ENCODE measurements at places on chromosomes 7 and 10.

- DNase-seq, result no peak
Measured at GRCh38 chr7:84187813-84188510, 6.6 kb downstream of the SEMA3A start.

DNA sequence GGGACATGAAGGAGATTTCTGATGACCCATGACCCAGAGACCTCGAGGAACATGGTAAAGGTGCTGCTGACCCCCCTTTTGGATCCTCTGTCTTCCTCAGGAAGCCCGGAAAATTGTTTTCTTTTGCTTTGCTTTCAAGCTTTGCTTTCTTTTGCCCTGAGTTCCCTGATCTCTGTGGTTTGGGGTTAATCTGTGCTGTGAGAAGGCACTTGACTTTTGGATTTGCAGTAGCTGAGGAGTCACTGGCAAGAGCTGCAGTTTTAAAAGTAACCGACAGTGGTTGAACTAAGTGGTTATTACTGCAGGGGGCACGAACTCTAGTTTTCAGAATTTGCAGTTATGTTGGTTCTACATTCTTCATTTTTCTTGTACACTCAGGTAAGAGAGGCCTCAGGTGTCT lies 53.0 kb downstream of the PDZD8 start:
- DNase-seq, result no peak

GRCh38 chr7:2872296-2872874 lies 28.3 kb upstream of the GNA12 start:
- no peak for DNase-seq

DNA sequence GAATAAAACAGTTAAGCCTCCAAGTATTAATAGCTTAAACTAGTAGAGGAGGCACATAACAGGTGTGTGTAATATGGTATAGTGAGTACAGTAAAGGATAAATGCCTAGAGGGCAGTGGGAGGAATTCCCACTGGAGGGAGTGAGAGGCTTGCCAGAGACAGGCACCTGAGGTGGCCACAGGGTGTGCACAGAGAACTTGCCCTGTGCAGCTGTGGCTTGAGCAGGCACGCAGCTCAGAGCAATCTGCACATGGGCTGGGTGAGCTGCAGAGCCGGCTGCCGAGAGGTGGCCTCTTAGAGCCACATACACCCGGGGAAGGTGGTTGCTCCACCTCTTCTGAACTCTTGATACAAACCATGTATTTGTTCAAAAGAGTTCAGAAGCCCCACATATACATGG lies 237.1 kb downstream of the COBL start:
- DNase-seq, result no peak

- no peak for DNase-seq
Measured at GRCh38 chr10:46222364-46222935, 64.3 kb upstream of the ANTXRL start.

DNA sequence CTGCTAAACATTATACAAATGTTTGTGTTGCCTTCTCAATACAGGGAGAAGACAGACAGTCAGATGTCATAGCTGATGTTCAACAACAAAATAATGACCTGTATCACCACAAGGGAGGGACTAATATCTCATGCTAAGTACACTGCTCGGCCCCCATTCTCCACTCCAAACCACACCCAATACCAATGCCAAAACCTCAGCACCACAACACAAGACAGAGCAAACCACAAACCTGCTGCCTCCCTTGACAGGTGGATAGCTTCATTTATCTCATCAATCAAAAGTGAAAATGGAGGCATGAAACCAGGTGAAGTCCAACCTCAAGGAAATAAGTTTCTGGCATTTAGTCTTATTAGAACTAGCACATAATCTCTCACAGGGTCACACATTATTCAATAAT lies 109.5 kb downstream of the PARD3 start:
- DNase-seq, result no peak

GRCh38 chr10:121708728-121709674 lies 110.8 kb upstream of the FGFR2 start:
- no peak for DNase-seq

DNA sequence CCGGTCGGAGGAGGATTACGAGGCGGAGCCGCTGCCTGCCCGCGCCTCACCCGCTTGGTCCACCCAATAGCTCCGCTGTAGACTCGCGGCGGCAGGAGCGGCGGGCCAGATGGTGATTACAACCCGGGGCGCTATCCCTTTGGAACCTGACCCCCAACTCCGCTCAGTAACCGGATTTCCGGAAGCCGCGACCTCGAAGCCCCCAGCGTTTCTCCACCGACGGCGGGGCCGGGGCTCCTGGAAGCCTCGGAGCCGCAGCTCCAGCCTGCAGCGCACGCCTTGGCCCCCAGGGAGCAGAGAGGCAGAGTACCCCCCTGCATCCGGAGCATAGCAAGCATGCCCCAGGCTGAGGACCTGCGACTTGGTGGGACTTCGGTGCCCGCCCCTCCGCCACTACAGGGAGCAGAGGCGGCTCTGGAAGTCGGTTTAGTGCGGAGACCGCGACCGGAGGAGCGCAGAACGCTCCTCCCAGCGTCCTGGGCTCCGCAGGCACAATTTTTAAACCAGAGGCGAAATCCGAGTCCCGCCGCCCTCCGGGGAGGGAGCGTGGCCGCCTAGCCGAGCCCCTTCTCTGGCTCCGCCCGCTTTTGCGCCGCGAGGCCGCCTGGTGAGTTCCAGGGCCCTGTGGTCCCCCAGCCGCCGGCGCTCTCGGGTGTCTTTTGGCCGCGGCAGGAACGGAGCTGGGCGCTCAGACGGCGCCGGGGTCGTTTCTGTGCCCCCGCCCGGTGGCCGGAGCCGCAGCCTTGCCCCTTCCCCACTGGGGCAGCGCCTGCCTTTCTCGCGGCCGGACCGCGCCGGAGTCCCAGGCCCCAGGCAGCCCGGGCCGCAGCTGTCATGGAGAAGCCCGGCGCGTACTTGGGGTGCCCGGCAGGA lies 28.2 kb upstream of the BMS1 start:
- DNase-seq, result peak; percentile 14

DNA sequence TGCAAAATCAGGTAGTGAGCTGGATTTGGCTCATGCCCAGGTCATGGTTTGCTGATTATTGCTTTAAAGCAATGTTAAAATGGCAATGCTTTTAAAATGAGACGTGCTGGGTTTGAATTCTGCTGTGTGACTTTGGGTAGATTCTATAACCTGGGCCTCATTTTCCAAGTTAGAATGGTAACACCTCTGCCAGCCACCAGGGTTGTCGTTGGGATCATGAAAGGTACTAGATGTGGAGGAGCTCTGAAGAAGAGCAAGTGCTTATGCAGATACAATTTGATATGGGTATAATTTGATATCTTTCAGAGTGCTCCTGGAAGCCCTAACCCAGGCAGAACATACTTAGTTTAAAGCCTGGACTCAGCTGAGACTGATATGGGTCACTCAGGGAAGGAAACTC lies 60.0 kb downstream of the EVX1 start:
- DNase-seq, result no peak

- no peak for DNase-seq
Measured at GRCh38 chr7:31819031-31819430, 132.0 kb downstream of the PPP1R17 start.

GRCh38 chr10:127736222-127736914 lies 617 bp upstream of the FOXI2 start:
- no peak for DNase-seq

DNA sequence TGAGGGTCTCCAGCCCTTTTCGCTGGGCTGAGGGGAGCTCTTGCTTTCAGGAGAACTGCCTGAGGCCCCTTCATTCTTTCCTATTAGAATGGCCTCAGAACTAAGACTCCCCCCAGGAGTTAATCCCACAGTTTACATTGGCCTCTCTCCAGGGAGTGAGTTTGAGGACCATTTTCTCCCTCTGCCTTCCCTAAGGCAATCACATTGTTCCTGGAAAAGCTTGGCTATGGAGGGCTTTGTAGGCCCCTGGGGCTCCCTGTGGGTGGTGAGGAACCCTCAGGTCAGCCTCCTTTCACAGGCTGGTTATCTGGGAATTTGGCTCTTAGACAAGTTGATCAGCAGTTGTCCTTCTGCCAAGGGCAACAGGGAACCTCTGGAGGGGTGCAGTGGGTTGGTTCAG lies 343.7 kb downstream of the RPS24 start:
- no peak for DNase-seq

DNA sequence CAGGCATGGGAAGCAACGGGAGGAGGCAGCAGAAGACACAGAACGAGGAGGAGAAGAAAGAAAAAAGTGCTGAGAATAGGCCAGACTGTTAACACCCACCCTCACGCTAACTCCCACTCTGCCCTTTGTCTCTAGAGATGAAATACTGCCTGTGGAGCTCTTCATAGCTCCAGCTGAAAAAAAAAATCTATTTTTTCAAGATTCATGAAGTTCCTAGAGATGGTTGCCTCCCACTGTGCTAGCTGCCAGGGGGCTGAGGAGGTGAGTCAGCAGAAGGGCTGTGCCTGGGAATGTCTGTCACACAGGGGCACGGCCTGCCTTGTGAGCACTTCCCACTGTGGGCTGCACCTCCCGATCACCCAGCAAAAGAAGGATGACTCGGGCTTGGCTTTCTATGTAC lies 144.5 kb downstream of the RNF216 start:
- DNase-seq, result no peak

GRCh38 chr7:102988088-102988487 lies 75.3 kb downstream of the LRRC17 start:
- no peak for DNase-seq

DNA sequence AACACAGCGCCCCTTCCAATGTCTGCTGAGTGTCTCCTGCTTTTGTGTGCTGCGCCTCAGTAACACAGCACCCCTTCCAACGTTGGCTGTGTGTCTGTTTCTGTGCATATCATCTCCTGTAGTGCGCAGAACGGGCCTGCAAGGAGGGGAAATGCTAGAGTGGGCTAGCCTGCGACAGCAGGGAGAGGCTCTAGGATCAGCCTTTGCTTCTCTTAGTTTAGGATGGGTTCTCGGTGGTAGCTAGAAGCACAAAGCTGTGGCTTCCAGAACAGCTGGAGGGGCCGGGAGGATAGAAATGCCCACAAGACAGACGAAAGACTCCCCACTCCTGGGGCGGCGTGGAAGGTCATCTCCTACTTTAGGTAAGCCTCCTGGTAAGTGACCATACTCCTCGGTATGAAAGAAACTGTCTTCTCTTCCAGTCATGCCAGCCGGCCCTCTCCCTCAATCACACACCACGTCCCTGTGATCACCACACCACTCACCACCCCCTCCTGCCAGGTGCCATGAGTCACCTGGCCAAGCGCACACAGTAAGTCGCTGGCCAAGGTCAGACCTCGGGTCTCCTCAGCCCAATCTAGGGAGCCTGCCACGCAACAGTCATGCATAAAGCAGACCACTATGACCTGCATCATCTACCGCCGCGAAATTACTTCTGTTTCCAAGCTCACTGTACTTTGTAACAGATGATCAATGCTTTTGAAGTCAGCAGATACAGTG lies 4.8 kb downstream of the PITRM1 start:
- no peak for DNase-seq

DNA sequence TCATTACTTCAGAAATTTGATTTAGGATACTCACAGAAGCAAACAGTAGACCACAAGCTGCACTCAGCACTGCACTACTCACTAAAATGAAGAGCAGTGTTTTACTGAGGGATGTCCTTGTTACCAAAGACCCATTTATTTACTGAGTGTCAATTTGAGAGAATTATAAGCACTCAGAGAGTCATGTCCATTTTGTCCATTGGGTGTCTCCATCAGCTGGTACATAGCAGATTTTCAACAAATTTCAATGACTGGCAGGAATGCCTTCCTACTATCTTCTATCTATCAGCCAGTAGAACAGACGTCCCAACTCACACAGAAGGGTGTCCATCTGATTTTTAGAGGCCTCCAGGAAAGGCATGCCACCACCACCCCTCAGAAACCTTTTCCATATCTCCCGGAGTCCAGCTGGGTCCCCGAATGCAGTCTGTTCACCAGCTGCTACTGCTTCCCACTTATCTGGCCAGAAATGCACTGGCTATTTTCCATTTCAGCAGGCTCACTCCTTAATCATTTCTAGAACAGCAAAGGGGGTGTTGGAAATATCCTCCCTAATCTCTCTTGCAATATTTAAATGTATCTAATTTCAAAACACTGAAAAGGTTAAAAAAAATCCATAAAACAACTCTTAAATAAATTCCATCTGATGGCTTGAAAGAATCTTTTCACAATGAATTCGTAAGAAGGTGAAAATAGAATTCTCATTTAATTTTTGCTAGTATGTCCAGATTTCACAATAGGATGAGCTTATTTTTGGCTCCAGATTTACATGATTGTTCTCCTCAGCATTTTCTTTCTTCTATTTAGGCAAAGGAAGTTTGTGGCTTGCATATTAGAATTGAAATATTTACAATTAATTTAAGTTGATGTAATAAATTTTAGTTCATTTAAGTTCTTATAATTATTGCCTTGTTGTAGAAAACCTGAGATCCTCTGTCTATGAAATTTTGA lies 1164.0 kb upstream of the CELF2 start:
- no peak for DNase-seq

GRCh38 chr7:112370436-112370835 lies 79.8 kb upstream of the IFRD1 start:
- DNase-seq, result no peak

- DNase-seq, result no peak
Measured at GRCh38 chr10:115772606-115773005, 500.4 kb downstream of the GFRA1 start.

- peak; percentile 85 for DNase-seq
Measured at GRCh38 chr7:1175967-1176851, 16.2 kb upstream of the ZFAND2A start.

DNA sequence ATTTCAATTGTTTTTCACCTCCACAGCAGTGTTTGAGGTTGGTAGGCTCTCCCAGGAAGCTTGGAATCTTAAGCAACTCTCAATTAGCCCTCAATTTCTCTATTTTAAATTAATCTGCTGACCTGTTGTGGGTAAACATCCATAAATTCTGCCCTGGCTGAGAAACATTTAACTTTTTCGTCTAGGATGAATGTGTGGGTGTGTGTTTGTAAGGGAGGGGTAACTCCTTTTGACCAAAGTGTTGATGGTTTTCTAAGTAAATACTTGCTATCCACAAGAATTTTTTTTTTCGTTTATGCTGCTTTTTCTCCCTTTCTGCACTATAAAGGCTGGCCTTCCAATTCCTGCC lies 973 bp downstream of the PPP3CB start:
- no peak for DNase-seq

DNA sequence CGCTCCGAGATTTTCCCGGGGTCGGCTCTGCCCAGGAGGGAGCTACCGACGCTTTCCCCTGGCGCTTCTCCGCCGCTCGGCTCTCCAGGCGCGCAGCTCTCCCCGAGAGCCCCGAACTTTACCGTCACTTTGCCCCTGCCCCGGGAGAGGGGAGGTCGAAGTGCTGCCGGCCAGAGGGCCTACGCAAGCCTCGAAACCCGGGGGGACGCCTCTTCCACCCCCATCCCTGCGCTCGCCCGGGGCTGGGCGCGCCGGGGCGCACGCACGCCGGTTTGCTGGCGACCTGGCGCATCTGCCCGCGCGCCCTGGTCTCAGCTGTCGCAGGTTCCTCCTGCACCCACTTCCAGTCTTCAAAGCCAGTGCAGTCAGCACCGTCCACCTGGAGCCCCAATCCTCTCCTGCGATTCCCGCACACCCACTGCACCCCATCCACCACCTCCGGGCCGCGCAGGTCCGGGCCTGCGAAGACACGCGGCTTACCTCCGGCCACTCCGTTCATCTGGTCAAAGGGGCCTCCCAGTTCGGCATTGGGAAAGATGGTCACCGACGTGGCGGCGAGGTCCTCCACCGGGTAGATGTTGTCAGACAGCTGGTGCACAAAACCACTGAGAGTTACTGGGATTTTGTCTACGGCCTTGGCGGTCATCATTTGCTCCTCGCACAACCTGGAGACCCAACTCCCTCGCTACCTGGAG lies 638 bp downstream of the EGR2 start:
- DNase-seq, result peak; percentile 45

Measured in stimulated activated CD4-positive, alpha-beta T cell treated with anti-CD3 and anti-CD28 coated beads, Interleukin-12 subunit alpha, Interleukin-12 subunit beta, amount 100 ng/mL, for 4 hours (primary cell).